ENCODE measurements at places on chromosomes 6 and 20. TPM values are rescaled to one million over a fixed set of nuclear protein-coding genes. Genes with fewer than 3 reads are reported as not detected.

The CBFA2T2 gene
- 5.1 TPM for total RNA-seq

The HTR1B gene
- total RNA-seq = not detected

The ZC2HC1B gene
- total RNA-seq = not detected

GRCh38 chr20:16864069-16864468 lies 115.9 kb downstream of the OTOR start:
- no peak for DNase-seq

DNA sequence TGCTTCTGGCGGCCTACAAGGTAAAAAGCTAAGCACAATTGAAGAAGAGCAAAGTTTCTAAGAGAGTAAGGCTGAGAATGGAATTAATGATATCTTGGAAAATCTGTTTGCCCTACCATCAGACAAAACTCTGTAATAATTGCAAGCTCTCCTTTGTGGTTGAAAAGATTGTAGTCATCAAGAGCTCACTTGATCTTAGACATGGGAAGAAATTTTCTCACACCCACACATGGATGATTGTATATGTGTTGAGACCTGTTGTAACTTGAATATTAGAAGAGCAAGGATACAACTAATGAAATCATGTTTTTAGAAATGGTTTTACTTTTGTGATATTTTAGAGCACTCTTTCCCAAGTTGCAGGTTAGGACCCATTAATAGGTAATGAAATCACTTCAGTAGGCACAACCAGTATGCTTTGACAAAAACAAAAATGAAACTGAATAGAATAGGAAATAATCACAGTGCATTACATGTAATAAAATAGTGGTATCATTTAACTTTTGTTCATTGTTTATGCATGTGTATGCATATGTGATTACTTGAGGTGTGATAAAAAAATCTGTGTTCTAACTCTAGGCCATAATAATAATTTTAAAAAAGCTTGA lies 14.0 kb downstream of the DCBLD1 start:
- peak; percentile 63 for DNase-seq

- DNase-seq = no peak
Measured at GRCh38 chr6:150770637-150771036, 94.9 kb upstream of the MTHFD1L start.

- DNase-seq = no peak
Measured at GRCh38 chr6:1775441-1775840, 165.7 kb downstream of the FOXC1 start.

- no peak for DNase-seq
Measured at GRCh38 chr20:38231531-38232121, 28.9 kb downstream of the KIAA1755 start.
